ELR (cell line): ENCODE measurements at places on chromosomes 16 and 17.
A peak's percentile ranks its signal among the peaks of the same experiment; 100 is the strongest.

DNA sequence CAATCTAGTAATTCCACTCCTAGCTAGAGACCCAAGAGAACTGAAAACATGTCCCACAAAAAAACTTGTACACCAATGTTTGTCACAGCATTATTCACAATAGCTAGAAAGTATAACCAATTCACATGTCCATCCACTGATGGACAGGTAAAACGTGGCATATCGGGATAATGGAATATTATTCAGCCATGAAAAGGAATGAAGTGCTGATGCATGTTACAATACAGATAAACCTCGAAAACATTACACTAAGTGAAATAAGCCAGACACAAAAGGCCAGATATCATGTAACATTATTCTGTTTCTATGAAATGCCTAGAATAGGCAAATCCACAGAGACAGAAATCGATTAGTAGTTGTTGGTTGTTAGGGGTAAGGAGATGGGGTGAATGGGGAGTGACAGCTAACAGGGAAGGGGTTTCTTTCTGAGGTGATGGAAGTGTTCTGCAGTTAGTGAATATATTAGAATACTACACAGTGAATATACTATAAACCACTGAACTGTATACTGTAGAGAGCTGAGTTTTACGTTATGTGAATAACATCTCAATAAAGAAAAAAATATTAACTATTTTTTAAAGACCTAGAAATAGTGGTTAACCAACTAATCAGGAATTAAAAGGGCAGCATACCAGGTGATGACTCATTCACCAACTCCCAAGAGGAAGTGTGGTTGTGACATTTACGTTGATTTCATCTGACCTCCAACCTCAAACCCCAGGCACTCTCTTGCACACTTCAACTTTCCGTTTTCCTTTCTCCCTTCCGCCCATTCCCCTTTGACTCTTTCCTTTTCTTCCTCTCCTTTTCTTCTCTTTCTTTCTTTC, 48.6 kb downstream of the GAS7 start:
- peak; percentile 83 for DNase-seq

DNA sequence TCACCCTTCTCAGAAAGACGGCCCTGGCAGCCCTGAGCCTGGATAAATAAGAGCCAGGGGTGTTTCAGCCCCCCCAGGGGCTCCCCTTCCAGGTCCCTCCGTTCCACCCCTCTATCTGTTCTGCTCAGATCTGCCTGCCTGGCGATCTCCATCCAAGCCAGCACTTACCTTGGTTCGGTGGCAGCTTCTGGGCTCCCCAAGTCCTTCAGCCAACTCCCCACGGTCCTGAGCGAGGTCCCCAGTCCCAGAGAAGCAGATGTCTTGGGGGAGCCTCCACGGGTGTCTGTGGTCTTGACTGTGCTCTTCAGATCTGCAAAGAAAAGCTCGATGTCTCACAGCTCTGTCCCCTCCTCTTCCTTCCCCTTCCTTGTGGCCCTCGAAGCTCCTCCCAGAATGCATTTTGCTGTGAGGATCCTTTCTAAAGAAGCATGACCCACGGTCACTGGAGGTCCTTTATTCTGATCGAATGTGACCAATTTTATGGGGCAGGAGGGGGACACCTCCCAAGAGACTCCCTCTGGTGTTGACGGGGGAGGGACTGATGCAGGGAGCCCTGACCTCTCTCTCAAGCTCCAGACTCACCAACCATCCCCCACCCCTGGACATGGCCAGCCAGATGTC, at the start of gene PIK3R6:
PIK3R6 (minus strand) TSS at position 314 of the 621 bp plus-strand sequence. CDS start 17,880 bp downstream, outside the sequence.
- DNase-seq = no peak

DNA sequence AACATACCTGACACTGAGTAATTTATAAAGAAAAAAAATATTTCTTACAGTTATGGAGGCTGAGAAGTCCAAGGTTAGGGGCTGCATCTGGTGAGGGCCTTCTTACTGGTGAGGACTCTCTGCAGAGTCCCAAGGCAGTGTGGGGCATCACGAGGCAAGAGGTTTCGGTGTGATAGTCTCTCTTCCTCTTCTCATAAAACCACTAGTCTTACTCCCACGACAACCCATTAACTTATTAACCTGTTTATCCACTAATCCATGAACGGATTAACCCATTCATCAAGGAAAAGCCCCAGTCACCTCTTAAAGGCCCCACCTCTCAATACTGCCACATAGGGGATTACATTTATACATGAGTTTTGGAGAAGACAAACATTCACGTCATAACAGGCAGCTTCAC, 20.1 kb downstream of the CIITA start:
- DNase-seq = no peak

DNA sequence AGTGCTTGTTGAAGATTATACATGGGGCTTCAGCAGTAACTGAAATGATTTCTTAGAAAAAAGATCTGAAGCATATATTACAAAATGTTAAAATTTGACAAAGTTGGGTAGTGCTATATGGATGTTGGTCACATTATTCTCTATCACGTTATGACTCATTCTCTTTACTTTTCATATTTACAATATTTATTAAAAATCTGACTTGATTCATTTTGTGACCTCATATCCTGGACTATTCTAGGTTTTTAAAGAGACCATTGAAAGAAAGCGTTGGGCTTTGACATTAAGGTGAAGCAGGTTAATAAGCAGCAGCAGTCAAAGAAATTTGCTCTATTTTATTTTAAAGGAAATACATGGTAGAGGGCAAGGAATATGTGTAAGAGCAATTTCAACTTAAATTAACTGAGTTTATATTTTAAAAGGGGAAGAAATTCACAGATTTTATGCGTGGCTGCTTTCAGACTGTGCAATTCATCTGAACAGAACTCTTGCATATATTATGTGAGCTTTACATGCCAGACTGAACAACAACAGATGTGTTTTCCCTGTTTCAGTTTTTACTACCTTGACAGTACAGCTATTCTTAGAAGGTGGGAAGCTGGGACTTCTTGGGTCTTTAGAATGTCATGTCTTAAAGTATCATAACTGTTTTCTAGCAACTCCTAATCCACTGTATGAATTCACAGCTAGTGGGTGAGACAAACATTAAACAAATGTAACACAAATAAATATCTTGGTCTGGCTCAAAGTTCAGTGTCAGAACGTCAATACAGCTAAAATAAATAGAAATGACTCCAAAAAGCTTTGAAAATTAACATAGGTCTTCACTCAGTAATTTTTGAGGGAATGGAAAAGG, 10.4 kb upstream of the FAM20A start:
- DNase-seq = no peak

DNA sequence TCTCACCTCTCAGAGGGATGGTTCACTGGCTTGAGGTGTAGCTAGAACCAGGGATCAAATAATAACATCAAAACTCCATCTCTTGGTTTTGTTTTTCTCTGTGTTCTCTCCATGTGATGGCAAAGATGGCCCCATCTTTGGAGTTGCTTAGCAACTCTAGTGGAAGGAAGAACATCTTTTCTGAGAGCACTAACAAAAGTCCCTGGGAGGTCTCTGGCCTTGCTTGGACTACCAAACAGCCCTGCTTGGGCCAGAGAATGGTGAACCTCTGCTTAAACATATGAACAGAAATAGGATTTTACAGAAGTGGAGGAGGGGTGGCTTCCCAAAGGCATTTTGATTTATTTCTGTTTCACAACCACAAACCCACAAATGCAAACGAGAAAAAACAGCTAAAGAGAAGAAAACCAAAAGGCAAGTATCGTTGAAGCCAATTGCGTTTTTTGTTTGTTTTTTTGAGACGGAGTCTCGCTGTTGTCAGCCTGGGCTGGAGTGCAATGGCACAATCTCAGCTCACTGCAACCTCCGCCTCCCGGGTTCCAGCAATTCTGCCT, 13.2 kb downstream of the GABARAPL2 start:
- no peak for DNase-seq

DNA sequence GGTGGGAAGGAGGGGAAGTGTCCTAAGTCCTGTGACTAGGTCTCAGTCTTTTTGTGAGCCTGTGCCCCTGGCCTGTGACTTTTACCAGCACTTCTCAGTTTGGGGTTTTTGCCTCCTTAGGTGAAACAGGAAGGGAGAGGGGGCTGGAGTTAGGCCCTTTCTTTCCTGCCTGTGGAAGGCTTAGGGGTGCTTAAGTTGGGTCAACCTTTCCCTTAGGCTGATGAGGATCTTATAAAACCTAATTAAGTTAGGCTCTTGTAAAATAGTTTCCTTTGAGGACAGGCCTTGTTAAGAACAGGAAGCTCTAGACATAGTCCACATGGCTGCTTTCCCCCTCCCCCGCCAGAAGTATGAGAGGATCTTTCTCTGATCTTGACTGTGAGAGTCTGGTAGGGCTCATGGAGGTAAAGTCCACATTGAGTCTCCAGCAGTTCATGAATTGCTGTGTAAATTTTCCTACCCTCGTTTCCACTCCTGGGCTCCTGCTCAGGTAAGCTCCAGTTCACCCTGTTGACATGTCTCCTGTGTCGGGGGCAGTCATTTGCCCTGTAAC, 17.0 kb upstream of the DNASE1 start:
- DNase-seq = no peak

- DNase-seq = no peak
Observed at GRCh38 chr17:39925282-39926134, 1.9 kb downstream of the ORMDL3 start.

DNA sequence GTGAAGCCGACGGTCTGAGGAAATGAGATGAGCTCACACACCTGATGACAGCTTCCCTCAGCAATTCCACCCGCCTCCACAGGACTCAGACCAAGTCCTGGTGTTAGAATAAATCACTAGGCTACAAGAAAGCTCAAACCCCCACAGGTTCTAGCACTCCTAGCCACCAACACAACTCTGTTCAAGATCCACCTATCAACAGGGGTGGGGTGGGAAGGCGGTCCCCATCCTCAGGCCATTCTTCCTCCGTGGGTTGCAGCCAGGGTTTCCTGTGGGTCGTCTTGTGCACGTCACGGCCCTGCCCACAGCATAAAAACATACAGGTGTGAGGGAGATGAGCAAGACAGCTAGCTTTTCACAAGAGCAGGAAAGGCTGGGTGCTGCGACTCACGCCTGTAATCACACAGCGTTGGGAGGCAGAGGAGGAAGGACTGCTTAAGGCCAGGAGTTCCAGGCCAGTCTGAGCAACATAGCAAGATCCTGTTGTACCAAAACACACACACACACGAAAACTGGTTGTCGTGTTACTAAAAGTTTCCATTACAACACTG, 81.1 kb downstream of the ANKRD11 start:
- peak; percentile 76 for DNase-seq

GRCh38 chr17:74373838-74374606, 6.7 kb downstream of the GPR142 start:
- DNase-seq = no peak

DNA sequence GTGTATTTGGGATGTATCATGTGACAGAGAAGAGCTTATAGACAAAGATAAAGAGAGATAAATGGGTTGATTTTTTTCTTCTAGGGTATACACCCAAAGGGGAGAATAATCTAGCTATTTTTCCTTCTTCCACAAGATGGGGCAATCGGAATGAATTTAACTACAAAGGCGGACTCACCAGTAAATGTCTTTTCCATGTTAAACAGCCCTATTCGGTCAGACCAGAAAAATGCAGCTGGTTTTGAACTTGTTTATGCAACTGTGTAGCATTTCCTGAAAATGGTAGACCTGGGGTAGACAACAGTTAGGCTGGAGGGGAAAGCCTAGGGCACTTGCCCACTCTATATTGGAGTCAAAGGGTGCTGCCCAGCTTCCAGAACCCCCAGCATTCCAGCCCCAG, 477.1 kb downstream of the TOX3 start:
- DNase-seq = peak; percentile 17

DNA sequence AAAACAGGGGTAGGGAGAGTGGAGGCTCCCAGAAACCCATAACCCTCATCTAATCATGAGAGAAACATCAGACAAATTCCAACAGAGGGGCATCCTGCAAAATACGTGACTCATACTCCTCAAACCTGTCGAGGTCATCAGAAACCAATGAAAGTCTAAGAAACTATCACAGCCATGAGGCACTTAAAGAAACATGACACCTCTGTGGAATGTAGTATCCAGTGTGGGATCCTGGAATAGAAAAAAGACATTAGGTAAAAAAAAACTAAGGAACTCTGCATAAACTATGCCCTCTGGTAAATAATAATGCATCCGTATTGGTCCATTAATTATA, 16.4 kb downstream of the CDH5 start:
- peak; percentile 96 for DNase-seq

DNA sequence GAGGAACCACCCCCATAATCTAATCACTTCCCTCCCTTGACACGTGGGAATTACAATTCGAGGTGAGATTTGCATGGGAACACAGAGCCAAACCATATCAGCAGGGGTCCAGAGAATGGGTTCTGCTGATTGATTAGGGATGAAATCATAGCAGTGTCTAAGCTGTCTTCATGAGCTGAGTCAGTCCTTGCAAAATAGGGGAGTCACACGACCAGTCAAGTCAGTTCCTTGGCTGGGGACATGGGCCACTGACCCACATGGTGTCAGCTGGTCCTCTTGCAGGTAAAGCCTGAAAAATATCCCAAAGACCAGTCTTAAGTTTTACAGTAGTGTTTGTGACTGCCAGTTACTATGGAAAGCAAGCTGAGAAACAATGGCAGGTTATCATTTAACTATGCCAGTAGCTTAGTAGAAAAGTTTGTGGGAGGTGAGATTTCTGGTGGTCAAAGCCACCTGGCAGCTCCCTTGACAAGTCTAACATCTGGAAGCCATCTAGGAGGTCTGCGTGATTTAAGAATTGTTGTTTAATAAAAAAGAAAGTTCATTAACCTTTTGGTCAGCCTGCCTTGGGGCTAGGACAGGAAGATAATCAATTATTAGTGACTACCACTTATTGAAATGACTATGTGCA, 15.7 kb upstream of the ATF7IP2 start:
- no peak for DNase-seq

- DNase-seq = no peak
Observed at GRCh38 chr16:64180136-64180900, 941.5 kb downstream of the CDH11 start.

- peak; percentile 63 for DNase-seq
Observed at GRCh38 chr16:57999366-57999970, 1.0 kb downstream of the ZNF319 start.

GRCh38 chr16:66562409-66562808, 3.8 kb upstream of the CMTM1 start:
- no peak for DNase-seq

DNA sequence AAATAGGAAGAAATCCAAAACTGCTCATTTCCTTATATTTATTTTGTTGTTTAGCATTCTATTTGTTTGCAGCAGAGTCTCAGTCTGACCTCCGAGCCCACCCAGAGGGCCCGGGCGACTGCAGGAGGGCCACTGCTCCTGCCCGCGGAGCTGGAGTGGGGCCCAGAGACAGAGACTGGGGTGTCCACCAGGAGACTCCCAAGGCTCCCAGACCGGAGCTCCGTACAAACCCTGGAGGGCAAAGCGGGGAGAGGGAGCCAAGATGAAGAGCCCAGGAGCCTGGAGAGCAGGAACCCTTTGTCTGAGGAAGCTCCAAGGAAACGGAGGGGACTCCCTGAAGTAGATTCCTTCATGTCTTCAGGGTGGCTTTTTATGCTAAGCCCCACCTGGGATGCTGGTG, 57.9 kb downstream of the AXIN2 start:
- DNase-seq = no peak
